ENCODE measurements at places on chromosomes 3 and 15.
A peak's percentile ranks its signal among the peaks of the same experiment; 100 is the strongest.

DNA sequence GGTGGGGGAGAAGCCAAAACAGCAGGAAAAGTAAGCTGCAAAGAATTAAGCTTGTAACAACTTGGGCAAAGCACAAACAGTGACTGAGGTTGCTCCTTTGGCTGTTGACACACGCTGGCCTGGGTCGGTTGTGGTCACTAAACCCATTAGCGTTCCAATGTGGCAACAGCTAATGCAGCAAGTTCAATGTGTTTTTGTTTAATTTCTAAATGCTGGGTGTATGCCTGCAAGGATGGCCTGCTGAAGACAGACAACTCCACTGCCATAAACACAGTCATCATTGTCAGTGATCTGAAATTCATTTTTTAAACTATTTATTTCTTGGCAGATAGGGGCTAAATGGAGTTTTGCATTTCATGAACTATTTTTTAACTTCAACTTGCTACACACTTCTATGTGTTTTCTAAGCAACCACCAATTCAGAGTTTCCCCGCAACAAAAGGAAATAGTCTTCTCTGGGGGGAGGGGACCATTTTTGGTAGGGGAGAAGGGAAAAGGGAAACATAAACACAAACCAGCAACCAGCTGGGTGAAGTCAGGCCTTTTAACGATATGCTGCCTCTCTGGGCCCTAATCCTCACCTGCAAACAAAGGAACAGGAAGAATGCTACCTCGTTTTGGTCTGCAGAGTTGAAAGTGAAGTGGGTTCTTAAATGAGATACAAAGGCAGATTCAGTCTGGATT, 34.8 kb upstream of the WNT5A start:
- DNase-seq: no peak

- no peak for DNase-seq
These were observed 123.7 kb upstream of the ATP2B2 start for GRCh38 chr3:10628891-10629670.

DNA sequence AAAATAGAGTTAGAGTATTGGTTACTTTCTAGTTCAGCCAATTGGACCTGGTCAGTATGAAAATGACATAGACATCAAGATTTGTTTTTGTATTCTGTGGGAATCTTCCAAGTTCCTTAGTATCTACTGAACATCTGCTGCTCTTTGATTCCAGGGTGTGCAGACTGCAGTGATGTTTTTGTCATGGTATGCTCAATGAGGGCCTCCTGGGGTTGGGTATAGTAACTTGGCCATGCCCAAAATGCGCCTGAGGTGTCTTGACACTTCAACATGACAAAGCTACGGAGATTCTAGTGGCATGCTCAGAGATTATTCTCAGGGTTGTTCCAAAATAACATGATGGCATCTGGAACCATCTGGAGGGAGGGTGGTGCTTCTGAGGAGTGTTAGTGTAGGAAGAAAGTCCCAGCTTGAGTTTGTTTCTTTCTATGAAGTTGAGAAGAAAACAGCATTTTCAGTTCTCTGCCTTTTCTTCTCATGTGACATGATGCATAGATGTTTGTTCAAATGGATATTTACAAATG, 313.5 kb upstream of the TBL1XR1 start:
- no peak for DNase-seq

DNA sequence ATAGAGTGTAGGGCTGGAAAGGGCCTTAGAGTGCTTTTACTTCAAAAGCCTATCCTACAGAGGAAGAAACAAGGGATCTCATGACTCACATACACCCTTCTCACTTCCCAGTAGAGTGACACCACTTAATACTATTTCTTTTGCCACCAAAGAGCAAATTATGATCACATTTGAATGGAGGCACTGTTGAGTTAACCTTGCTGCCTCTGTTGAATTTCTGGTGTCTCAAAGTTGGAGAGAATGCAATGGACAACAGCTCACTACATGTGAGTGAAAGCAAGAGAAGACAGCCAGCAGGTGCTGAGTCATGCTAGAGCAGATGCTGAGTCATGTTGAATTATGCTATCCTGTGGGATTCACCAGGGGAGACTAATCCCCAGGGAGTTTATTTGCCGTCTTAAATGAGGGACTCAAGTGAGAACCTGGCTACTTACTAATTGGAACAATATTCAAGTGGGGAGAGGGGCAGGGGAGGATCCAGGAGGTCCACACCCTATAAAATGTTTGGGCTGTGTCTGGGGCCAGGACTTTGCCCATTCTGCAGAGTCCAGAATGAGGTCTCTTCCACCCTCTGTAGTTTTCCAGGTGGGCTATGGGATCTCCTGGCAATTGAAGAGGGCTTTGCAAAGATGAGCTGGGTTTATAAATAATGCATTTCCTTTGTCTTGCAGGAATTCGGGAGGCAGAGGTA, 35.8 kb downstream of the ST8SIA2 start:
- DNase-seq: no peak

DNA sequence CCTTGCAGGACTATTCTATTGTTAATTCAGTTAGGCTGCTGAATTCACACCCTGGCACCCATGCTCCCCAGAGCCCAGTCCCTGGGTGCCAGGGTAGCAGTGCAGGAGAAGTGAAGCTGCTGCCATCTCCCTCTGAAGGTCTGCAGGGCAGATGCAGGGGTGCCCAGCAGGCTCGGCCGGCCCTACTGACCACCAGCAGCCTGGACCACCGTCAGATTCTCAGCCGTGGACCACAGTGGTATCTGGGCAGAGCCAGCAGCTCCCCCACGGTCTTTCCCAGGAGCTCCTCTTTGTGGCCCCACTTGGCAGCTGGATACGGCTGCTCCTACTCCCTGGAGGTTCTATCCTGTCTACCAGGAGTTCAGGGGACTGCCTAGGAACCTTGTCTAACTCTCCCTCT, 46.8 kb downstream of the ALDH1L1 start:
- no peak for DNase-seq

- DNase-seq: no peak
These were observed 6.5 kb downstream of the PSMD2 start for GRCh38 chr3:184305577-184305976.

DNA sequence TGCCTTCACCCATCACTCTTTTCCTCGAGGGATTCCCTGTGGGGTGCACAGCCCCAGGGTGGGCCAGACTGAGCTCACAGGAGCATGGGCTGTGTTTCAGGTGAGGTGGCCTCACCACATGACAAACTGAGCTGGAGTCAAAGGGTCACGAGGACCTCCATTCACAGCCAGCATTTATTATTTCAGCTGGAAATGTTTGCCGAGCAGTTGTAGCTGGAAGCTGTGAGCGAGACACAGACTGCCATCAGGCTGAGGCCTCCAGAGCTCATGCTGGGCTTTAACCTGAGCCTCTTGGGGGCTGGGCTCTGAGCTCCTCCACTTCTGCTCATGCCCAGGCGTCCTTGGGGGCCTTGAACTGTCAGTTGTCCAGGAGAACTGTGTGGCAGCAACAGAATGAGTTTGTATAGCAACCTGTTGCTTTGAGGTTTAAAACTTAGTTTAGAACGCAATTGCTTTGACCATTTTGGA, 57.5 kb downstream of the FLNB start:
- DNase-seq: no peak

DNA sequence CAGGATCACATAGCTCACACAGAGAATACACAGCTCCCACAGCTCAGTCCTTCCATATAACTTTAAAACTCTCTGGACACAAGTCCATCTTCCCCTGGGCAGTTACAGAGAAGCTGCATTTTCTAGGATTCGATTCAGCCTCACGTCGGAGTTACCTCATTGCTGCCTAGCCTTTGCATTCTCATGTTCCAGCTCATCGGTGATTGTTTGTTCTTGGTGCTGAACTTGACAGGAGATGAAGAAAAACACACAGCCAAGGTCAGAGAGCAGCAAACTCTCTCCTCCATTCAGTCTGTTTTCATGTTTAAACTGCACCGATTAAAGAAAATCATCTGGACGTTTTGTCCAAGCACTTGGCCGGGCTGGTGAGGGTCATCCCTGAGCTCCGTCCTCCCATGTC, 375.5 kb upstream of the CFAP20DC start:
- no peak for DNase-seq

DNA sequence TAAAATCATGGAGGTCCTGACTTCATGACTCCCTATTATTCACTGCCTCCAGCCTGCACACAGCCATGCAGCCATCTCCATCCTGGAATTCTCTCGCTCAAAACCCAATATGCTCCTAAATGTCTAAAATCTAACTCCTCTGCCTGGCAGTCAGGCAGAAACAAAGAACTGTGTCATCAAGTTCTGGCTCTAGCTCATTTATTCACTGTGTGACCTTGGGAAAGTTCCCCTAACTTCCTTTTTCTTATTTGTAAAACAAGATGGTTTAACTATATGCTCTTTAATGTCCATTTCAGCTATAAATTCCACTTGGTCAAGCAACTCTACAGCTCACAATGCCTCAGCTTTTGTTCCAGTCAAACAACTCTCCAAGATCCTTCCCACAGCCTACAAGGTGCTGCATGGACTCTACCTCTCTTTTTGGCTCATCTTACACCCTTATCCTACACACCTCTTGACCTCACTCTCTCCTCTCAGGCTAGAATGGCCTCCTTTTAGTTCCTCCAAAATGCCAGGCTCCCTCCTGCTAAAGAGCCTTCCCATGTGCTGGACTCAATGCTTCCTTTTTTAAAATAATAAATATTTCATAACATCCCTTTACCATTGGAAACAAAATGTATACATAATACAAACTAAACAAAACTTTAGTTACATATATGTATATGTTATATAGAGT, 16.4 kb downstream of the PIK3CB start:
- no peak for DNase-seq

DNA sequence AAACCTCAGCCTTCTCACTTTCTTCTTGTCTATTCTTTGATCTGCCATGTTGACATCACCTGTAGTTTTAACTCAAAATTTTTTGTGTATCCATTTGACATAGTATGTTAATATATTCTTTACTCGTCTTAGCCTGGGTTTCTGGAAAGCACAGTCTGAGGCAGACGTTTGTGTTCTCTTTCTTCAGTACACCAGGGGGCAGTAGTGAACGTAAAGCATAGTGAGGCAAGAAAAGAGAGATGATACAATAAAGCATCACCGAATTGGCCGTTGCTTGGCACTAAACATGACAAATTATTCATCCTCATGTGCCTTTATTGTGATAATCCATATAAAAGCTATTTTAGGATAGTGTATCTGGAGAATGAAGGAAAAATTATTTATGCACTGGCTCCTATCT, 141.0 kb upstream of the MYRIP start:
- peak; percentile 20 for DNase-seq

DNA sequence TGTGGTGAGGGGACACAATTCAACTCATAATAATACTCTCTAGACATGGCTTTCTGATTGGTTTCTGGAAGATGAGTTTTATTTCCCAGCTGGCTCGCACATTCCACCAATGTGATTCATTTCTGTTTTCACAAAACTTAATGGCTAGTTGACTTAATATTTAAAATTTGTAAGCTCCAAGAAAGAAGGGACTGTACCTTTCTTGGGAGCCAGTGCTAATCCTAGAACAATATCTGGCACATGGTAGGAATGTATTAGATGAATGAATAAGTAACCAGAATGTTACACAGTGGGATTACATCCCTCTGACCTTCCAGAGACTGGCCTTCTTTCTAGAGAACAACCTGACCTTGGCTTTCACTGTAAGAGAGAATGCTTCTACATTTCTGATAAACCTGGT, 262.8 kb downstream of the RORA start:
- no peak for DNase-seq

GRCh38 chr15:70237626-70238025, 139.9 kb upstream of the TLE3 start:
- DNase-seq: no peak

DNA sequence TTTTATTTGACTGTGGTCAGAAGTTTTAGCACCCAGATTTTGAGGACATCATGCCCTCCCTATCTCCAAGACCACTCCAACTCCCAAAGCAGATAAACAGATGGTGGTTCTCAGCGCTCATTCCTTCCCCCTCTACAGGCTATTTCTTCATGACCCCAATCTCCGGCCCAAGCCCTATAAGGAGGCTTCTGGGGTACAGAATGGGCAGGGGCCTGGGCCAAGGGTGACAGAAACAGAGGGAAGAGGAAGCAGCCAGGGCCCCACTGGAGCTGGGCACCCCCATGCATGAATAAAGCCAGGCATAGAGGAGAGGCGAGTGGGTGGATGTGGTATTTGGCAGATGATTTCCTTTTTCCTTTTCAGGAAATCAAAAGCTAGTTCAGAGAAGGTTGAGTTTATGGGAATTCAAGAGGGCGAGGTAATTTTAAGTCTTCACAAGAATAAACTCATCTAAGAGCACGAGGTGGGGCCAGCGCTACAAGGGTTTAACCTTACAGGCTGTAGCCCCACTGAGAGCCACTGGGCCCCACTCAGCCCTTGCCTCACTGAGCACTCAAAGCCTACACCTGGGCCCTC, 104.8 kb upstream of the HERC1 start:
- no peak for DNase-seq

GRCh38 chr3:95311272-95311671, 1248.4 kb downstream of the NSUN3 start:
- DNase-seq: no peak

DNA sequence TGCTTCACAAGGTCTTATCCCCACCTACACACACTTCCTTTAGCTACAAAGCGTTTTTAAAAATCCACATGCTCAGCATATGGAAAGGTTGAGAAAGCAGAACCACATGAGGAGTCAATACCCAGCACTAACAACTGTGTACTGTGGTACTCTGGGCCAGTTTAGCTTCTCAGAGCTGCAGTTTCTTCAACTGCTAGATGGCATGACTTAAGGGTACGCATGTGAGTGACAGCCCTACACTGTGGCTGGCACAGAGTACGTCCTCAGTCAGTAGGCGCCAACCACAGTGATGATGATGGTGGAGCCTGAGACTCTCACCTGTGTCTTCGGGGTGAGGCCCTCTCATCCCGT, 17.4 kb downstream of the CCDC12 start:
- no peak for DNase-seq

DNA sequence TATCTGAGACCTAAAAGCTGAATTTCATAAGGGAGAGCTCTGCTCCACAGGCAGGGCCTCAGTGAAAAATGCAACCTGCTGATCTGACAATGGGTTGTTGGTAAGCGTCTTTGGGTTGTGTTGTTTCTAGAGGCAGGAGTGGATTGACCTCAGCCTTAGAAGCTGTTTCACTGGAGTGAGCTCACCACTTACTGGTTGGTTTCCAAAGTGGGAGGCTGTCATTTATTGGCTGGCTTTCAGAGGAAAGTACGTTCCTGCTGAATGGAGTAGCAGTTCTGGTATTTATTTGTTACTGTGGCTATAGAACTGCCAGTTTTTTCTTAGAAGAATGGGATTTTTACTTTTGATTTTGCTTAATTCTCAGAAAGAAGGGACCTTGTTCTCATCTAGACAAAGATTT, 29.3 kb upstream of the COL6A5 start:
- DNase-seq: no peak

DNA sequence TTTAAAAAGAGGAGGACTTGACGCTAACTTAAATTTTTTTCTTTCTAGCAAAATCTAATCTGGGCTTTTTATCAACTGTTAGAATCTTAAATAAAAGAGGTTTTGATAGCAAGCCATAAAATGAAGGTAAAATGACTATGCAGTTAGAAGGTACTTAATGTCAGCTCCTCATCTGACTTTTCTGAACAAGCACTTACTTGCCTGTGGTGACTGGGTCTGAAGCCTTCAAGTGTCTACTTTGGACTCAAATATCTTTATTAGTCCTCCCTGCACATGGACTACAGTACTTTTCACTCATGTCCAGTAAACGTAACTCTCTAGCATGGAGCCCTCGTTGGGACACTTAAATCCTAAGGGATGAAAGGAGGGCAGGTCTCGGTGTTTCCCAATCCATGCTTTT, 135.9 kb downstream of the P2RY1 start:
- DNase-seq: no peak

- DNase-seq: no peak
These were observed 11.8 kb upstream of the KIF7 start for GRCh38 chr15:89666858-89667705.

- no peak for DNase-seq
These were observed 76.6 kb downstream of the C3orf70 start for GRCh38 chr3:185076219-185076618.

GRCh38 chr3:46280105-46280797, 38.0 kb downstream of the CCR3 start:
- DNase-seq: no peak

All from NCI-H1105 (cell line).